AG08396 (cell line): ENCODE measurements at places on chromosomes 3 and 15.

GRCh38 chr15:64017082-64017588, 29.1 kb downstream of the DAPK2 start:
- peak; percentile 23 for DNase-seq

- DNase-seq: no peak
Measured at GRCh38 chr15:33926260-33926659, 42.0 kb upstream of the CHRM5 start.

DNA sequence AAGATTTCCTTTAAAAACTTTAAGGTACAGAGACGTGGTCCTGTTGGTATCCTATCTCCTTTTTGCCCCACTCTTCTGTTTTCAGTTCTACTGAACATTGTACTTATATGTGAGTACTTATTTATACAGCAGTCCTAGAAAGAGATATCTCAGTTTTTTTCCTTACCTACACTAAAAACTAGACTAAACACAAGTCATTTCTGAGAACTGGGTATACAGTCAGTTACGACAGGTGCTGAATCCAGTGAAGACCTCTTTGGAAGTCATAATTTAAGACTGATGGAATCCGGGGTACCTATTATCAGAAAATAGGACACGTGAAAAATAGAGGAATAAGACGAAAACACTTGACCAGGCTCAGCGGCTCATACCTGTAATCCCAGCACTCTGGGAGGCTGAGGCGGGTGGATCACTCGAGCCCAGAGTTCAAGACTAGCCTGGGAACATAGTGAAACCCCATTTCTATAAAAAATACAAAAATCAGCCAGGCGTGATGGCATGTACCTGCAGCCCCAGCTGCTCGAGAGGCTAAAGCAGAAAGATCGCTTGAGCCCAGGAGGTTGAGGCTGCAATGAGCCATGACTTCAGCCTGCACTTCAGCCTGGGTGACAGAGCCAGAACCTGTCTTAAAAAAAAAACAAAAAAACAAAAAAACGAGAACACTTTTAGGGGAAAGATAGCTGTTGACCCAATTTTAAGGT, 76.3 kb downstream of the KLHL25 start:
- no peak for DNase-seq

- peak; percentile 54 for DNase-seq
Measured at GRCh38 chr3:51391566-51392354, 675 bp downstream of the RBM15B start.

GRCh38 chr15:89499156-89499555, 2.8 kb upstream of the RHCG start:
- DNase-seq: no peak

GRCh38 chr3:192906940-192907339, 10.7 kb downstream of the MB21D2 start:
- no peak for DNase-seq

DNA sequence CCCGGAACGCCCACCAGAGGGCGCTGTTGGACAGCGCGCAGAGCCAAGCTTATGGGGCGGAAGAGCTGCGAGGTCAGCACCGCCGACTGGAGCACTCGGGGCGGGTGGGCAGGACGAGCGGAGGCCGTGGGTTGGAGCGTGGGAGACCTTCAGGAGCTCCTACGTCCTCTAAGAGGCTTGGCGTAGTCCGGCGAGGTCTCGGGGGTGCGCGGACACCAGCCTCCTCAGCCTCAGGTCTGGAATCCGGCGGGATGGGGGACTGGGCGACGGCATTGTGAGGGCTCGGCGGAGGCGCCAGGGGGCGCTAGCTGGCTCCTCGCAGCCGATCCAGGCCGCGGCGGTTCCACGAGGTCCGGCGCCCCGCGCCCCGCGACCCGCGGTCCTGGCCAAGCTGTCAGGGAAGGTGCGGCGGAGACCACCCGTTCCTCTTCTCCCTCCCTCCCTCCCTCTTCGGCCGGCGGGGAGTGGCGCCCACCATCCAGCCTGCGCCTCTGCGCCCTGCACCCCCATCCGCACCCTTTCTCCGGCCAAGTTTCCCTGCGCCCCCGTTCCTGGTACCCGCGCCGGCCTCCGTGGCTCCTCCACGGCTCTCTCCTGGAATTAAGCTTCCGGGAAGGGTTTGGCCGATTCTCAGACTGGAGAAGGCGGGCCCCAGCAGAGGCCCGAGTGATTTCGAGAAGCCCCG, 24.3 kb upstream of the POLG start:
- peak; percentile 93 for DNase-seq

DNA sequence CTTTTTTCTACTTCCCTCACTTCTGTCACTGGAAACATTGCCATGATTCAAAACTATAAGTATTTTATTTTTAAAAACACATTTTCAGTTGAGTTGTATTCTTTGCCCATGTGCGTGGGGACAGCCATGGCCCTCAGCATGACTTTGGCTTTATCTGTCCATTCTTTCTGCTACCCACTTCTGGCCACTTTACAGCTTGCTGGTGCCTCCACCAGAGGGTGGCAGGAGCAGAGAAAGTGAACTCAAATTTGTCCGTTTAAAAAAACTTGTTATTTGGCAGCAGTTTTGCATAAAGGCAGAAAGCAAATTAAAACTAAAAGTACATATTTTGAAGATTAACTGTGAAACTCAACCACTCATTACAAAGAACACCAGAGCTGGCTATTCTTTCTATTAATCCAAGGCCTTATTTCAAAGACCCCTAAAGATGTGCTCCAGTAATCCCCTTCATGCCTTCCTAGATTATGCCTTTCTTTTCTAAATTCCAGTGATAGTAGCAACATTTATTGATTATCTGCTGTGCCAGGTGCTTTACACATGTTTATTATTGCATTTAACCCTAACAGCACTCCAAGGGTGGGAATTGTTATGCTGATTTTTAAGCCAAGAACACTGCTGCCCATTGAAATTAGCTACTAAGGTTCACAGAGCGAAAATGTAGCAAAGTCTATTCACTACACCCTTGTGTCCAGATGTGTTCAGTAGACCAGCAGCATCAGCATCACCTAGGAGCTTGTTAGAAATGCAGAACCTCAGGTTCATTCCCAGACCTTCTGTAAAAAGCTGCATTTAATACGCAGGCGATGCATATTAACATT, 134.8 kb downstream of the THRB start:
- DNase-seq: no peak

GRCh38 chr15:58064082-58064979, 1.2 kb downstream of the ALDH1A2 start:
- no peak for DNase-seq

DNA sequence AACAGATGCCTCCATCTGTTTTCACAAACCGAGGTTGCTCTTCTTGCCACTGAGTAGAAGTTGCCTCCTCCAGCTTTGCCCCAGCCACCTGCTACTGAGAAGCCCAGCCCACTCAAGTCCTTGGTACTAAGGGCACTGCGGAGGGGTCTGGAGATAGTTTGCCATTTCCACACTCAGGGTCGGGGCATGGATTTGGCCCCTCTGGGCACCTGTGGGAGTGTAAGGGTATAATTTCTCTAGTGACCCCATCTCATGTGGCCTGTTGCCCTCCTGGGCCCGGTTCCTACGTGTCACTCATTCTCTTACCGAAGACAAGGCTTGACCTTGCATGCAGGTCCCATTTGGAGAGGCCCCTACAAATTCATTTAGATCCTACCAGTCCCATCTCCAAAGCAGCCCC, 79.0 kb downstream of the THSD4 start:
- no peak for DNase-seq
